ENCODE measurements at places on chromosomes 12 and 14.

DNA sequence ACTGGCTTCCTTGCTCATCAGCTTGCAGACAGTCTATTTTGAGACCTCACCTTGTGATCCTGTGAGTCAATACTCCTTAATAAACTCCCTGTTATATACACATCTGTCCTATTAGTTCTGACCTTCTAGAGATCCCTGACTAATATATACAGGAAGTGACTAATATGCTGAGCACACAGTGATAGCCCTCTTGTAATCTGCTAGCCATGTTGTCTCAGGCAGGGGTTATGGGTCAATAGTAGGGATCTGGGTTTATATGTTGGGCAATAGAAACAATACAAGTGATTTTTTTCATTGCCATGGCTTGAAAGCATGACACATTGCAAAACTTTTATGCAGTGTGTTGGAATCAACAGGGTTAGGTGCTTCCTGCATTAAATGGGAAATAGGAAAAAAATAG lies 562.2 kb downstream of the GALC start:
- no peak for DNase-seq

- no peak for DNase-seq
These were observed 50.8 kb downstream of the DGLUCY start for GRCh38 chr14:91164676-91165075.

- no peak for DNase-seq
These were observed 57.4 kb downstream of the RPH3A start for GRCh38 chr12:112848972-112849371.

GRCh38 chr12:15697201-15697600 lies 92.0 kb downstream of the EPS8 start:
- DNase-seq: no peak

- no peak for DNase-seq
These were observed 89.8 kb downstream of the RERG start for GRCh38 chr12:15131431-15131830.
